ENCODE measurements at places on chromosomes 1 and 21.

DNA sequence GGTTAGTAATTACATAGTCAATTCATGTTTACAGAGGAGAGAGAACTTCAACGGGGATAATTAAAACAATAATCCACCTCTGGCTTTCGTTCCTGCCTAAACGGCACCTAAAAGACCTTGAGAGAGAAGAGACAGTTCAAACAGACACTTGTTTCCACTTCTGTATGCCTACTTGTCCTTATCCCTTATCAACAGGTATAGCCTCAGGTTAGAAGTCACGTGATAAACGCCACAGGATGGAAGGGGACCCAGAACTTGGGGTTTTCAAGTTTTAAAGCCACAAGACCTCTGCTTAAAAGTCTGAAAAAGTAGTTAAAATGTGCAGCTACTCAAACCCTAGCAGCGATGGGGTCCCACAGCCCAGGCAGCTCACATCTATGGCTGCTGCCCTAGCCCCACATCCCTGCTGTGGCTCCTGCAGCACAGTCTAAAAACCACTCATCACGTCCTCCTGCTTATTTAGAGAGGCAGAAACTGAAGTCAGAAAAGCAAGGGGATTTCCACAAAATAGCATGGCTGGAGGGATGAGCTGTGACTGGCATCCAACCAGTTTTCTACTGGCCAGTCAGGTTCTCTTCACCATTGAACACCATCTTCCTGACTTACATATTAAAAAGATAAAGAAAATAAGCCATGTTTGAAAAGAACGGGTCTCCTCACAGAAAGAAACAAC lies 51.2 kb upstream of the SEC16B start:
- DNase-seq, result no peak

DNA sequence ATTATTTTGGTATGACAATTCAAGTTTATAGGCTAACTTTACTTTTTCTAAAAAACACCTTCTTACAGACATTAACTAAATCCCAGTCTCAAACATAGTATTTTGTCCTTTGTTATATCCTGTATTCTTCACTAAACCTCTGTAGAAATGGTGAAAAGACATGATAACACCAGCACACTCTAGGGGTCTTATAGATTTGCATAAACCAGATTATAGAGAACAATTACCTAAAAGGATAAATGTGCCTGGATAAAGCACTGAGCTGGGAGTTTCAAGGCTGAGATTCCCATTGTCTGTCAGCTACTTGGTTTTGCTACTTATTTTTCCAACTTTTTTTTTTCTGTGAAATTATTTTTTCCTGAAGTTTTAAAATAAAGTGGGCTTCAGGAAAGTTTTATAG lies 1288.6 kb upstream of the TMPRSS15 start:
- no peak for DNase-seq

GRCh38 chr1:51061231-51061918 lies 40.7 kb upstream of the C1orf185 start:
- no peak for DNase-seq

- no peak for DNase-seq
Observed at GRCh38 chr1:157134442-157134841, 3.8 kb downstream of the ETV3 start.

- no peak for DNase-seq
Observed at GRCh38 chr1:22618056-22618455, 18.4 kb upstream of the C1QA start.

- DNase-seq, result no peak
Observed at GRCh38 chr1:19353596-19353995, 41.5 kb downstream of the SLC66A1 start.

DNA sequence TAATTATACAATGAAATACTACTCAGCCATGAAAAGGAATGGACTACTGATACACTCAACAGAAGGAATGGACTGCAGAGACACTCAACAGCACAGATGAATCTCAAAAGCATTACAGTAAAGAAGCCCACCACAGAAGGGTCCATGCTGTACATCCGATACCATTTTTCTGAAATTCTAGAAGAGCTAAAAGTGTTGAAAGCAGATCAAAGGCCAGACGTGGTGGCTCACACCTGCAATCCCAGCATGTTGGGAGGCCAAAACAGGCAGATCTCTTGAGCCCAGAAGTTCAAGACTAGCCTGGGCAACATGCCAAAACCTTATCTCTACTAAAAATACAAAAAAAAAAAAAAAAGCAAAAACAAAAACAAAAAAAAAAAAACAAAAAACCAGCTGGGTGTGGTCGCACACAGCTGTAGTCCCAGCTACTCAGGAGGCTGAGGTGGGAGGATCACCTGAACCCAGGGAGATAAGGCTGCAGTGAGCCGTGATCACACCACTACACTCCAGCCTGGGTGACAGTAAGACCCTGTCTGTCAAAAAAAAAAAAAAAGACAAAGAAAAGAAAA lies 15.5 kb downstream of the PPP1R15B start:
- DNase-seq, result no peak

All from NCI-H1694 (cell line).